A673 (cell line): ENCODE measurements at places on chromosomes 7 and 10.

GRCh38 chr7:116524609-116525297 is at the start of gene CAV1:
TSS of gene CAV1 (plus strand) at chr7:116525036. CDS start at chr7:116525063, 27 bp downstream.
- DNase-seq, result peak; percentile 99

- no peak for DNase-seq
Observed at GRCh38 chr7:74093671-74094223, 10.1 kb downstream of the LIMK1 start.

- peak; percentile 56 for DNase-seq
Observed at GRCh38 chr7:131106681-131107336, 220.9 kb upstream of the MKLN1 start.

- no peak for DNase-seq
Observed at GRCh38 chr10:13383399-13383761, 35.3 kb upstream of the SEPHS1 start.

DNA sequence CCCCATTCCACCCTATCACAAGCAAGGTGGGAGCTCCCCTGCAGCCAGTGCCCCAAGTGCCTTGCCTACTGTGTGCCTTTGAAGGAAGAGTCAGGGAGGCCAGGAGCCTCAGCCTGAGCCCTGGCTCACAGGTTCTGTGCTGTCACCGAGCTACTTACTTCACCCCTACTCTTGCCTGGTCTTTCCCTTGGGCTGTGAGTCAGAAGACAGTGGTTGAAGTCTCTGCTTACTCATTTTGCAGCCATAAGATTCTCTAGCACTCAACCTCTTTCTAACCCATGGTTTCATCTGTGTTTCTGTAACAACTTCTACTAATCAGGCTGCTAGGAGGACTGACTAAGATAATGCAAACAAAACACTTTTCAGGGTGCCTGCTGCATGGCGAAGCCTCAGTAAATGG is 114.5 kb downstream of the PLCE1 start:
- DNase-seq, result no peak

- DNase-seq, result no peak
Observed at GRCh38 chr10:71633920-71634319, 85.7 kb downstream of the C10orf105 start.

GRCh38 chr10:100531761-100532160 is 2.1 kb upstream of the NDUFB8 start:
- no peak for DNase-seq

GRCh38 chr7:31513790-31514189 is at the start of gene ITPRID1:
TSS of gene ITPRID1 (plus strand) at chr7:31514090. CDS start at chr7:31553025, 38,935 bp downstream.
- no peak for DNase-seq

GRCh38 chr7:55641811-55642210 is 69.5 kb upstream of the VOPP1 start:
- peak; percentile 64 for DNase-seq

DNA sequence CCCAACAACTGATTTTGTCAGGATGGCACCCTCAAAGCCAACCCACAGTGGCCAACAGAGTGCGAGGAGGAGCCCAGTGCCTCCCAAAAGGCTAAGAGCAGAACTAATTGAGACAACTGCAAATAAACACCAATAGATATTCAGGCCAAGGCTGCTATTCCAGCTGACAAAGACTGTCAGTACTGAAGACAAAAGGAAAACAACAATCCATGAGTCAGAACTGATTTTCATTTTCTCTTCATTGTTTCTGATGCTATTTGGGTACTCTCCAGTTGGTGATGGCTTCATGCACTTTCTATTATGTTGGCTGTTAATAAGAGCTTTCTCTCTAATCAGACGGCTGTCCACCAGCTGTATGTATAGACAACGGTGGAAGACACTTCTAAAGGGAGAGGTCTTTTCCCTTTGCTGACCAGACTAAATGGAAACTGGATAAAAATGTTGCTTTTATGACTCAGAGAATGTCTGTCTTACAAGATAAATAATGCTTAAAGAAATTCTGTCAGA is 515.9 kb downstream of the PARD3 start:
- DNase-seq, result no peak

DNA sequence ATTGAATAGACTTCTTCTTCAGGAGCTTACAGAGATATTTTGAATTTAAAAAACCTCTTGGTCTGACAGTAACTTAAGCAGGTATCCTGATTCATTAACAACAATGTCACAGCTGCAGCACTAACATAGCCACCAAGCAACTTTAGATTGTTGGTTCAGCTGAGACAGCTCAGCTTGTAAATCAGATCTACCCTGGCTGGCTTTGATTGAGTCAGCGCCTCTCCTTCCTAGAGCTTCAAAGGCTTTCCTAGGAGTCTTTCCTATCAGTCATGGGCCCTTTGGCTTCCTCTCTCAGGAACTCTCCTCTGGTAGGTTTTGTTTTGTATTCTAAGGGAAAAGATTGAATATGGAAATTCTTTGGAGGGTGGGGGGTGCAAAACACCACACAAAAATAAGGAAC is 70.7 kb upstream of the STEAP4 start:
- no peak for DNase-seq

GRCh38 chr7:23615331-23615730 is 18.1 kb downstream of the CCDC126 start:
- no peak for DNase-seq

- DNase-seq, result no peak
Observed at GRCh38 chr10:21100190-21100589, 203.1 kb upstream of the NEBL start.

DNA sequence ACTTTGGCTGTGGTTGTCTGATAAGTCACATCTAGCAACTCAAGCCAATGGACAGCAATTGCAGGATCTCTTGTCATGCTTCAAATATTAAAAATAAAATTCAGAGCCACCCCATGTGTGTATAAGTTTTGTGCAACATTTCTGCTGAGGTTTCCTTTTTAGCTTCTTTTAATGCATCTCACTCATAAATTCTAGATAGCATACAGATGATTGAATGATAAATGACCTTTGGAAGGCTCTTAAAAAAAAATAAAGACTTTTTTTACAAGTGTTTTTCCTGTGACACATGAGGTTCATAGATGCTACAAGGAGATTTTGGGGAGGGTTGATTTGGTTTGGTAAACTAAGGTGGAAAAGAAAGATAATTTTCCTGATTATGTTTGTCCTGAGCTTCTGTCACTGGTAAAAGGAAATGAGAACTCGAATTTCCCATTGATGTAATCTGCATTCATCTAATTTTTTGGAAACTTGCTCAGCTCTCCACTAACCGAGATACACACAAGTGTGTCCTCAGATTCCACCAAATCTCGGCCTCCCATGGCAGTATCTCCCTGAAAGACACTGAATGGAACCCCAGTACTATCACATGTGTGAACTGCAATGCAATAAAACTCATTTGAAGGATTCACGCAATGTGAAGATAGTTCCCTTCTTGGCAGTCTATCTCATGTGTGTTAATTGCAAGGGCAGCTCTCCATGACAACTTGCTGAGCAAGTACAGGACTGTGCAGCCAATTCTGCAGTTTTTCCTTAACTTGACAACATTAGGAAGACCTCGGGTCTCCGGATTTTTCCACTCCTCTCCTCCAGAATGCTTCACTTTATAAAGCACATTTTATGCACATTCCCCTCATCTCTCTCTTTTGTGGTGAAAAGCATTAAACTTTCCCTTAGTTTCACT is 185.4 kb upstream of the PFKP start:
- peak; percentile 35 for DNase-seq

- no peak for DNase-seq
Observed at GRCh38 chr7:95412075-95412474, 15.9 kb upstream of the PON3 start.

- DNase-seq, result peak; percentile 62
Observed at GRCh38 chr7:91383053-91383904, 119.0 kb downstream of the FZD1 start.

GRCh38 chr10:82683945-82684344 is 809.0 kb downstream of the NRG3 start:
- DNase-seq, result no peak

DNA sequence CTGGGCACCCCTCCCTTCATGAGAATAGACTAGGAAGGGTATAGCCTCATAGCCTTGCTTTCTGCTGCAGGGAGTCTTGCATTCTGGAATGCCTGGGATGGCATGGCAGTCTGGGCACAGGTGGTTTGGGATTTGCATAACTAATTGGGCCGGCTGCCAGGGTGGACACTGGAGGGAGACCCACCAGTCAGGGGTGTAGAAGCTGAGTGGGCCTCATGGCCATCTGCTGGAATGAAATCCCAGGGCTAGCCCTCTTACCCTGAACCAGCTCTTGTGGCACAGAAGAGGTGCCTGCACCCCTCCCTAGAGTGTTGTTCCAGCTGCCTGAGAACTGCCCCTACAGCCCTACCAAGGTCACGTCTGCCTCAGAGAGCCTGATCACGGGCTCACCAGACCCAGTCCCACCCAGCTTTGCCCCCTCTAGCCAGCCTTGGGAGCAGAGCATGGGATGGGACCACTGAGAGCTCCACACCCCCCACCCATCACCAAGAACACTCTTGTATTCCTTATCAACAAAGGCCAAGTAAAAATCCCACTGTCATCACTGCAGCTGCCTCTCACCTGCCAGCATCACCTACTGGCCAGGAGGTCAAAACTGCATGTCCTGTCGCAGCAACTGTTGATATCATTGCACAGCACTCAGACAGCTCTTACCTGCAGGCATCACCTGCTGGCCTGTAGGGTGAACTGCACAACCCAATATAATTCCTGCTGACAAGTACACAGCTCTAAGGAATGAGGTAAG is 148.9 kb downstream of the ZEB1 start:
- no peak for DNase-seq

GRCh38 chr10:1529806-1530413 is 207.4 kb downstream of the ADARB2 start:
- no peak for DNase-seq

DNA sequence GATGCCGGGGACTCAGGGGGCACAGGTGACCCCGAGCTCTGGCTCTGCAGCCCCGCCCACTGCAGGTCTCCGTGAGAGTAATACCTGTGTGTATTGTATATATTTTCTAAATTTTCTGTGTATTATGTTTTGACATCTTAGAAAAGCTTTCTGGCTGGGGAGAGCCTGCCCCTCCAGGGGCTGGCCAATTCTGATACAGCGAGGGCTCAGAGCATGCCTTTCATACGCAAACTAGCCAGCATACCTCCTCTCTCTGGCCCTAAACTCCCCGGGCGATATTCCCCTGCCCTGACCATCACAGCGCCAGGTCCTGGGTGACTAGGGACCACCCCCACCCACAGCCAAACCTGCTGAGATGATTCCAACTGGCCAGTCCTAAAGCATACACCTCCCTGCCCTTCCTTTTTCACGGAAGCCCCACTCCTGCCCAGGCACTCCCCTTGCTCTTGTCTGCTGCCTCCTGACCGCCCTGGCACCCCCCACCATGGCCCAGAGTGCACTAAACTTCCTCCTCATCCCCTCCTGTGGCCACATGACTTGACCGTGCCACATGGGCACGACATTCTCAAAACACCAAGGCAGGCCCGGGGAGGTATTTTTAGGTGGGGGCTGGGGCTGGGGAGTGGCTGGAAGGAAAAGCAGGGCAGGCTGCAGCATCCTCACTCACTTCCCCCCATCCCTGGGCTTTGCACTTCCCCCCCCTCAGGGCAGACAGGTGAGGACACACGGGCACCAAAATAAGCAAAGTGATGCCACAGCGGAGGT is 61.5 kb downstream of the INSIG1 start:
- no peak for DNase-seq

- no peak for DNase-seq
Observed at GRCh38 chr10:80487791-80488538, 33.9 kb downstream of the TSPAN14 start.

GRCh38 chr10:132912713-132913558 is 29.4 kb downstream of the CFAP46 start:
- DNase-seq, result no peak

GRCh38 chr10:123890756-123891143 is 857 bp downstream of the CPXM2 start:
- no peak for DNase-seq

DNA sequence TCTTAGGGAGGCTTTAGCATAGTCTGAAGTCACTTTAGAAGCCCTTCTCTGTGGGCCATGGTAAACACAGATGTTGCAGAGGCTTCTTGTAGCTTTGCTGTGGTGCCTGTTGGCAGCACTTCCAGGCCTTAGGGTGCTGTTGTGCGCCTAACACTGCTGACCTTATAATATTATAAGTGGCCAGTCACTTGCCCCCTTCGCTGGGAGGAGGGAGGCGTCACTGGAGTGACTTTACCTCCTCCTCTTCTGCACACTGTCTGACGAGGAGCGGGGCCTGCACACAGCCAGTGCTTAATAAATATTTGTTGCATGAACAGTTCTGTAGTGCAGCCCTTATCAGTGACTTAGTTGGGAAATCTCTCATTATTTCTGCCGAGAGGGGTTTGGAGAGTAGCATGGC is 63.3 kb downstream of the WDR37 start:
- no peak for DNase-seq

GRCh38 chr10:77855404-77856155 is 71.0 kb downstream of the DLG5 start:
- no peak for DNase-seq

DNA sequence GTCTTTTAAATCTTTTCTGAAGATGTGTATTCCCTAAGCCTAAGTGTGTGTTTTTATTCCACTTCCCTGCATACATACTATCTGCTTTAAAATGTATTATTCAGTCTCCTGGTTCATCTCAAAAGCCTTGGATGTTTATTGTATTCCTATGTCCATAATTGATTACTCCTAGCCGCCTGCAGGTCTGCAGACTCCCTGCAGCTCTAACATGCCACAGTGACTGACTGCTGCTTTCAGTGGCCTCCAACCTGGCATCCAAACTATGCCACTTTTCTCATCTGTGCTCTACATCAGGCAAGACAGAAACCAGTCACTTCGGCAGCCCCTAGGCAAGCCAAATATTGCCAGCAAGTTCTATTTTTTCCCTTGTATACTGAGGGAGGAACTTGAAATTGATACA is 81.7 kb downstream of the ABCA13 start:
- DNase-seq, result no peak

DNA sequence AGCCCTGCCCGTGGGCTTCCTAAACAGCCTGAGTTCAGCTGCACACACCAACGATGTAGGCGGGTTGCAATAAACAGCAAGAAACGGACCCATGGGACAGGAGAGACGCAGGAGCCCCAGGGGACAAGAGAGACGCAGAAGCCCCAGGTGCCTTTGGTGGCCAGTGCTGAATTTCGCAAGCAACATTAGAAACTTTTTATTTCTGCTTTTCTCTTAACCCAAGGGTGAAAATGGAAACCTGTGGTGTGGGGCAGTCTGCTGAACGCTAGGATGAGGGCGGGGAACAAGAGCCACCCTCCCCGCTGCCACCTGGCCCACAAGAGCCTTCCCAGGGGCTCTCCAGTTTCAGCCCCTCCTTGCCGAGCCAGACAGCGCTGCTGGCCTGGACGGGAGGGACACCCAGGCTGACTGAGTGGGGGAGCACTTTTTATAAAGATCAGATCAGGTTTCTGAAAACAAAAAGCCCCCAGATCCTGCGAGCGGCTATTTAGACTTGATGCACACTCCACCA is 20.0 kb upstream of the GPR146 start:
- DNase-seq, result no peak
